ENCODE measurements at places on chromosomes 1 and 21.

DNA sequence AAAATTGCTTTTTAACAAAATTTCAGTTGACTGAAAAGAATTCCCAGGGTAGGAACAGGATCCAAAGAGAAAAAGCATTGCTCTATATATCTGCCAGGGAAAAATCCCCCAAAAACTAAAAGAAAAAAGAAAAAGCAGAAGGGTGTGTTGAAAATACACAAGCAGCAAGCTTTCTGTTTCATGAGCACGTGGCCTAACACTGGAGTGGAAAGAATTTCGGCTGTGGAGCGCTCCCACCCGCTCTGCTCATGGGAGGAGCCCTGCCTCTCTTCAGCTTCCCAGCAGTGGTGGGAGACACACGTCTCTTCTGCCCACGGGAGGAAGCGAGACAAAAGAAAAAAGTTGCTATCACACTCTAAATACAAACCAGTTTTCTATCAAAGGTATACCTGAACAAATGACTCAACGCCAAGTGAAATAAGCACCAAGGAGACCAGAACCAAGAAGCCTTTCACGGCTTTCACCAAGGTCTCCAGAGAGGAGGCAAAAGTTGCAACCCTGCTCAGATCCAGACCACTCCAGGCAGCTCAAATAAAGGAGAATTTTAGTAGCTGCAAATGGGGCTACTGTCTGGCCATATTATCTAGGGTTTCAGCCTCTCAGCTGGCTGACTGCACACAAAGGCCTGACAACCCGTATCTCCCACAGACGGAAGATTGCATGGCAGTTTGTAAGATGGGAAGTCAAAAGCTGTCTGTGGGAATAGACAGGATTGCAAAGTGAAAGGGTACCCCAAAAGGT lies 29.5 kb upstream of the ZNF496 start:
- DNase-seq = peak; percentile 66

DNA sequence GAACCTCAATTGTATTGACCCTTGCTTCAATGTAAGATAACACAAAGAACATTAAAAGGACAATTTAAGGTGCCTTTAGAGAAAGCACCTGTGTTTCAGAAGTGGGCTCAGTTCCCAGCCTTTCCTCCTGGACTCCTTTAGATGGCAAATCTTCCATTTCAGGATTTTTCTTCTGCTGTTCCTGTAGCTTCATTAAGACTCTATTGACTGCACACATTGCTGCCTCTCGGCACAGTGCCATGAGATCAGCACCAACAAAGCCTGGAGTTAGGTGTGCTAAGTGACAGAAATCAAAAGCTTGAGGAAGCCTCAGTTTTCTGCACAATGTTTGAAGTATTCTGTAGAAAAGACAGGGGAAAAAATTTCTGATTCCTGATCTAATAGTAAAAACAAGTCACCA lies 40.6 kb downstream of the NVL start:
- no peak for DNase-seq

- DNase-seq = peak; percentile 51
These were observed 88.9 kb downstream of the AK5 start for GRCh38 chr1:77370583-77371306.

DNA sequence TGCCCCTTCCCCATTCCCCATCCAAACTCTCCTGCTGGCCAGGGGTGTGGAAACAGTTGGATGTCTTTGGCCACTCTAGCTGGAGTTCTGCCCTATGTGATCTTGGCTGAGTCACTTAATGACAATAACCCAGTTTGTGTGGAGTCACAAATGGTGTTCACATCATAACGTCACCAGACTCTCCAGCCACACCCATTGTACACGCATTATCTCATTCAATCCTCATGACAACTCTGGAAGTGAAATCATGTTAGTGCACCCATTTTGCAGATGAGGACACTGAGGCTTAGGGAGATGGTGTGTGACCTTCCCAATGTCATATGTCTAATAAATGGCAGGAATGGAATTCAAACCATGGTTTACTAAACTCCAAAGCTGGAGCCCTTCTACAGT lies 1.2 kb upstream of the CDA start:
- DNase-seq = no peak

DNA sequence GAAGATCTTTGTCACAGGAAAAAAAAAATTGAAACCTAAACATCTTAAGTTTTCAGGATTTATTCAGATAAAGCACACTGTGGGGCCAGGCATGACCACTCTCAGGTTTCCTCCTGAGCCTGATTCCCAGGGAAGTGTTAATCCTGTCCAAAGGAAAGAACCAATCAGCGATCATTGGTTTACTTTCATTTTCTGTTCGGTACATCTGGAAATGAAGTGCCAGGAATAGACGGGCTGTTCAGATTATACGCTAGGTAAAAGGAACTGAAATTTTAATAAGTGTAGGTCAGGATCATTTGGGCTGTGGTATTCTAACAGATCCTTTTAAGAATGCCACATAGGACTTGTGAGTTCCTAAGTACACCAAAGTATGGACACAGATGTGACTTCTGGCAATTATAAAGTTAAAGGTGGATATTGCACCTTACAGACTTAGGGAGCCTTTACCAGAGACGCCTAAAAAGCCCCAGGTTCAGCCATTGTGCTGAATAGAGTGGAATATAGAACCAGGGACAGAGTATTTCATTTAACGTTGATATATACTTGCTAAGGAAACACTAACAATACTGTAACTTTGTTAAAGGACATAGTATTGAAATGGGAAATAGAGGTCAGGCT lies 9.3 kb upstream of the CACYBP start:
- DNase-seq = peak; percentile 80

DNA sequence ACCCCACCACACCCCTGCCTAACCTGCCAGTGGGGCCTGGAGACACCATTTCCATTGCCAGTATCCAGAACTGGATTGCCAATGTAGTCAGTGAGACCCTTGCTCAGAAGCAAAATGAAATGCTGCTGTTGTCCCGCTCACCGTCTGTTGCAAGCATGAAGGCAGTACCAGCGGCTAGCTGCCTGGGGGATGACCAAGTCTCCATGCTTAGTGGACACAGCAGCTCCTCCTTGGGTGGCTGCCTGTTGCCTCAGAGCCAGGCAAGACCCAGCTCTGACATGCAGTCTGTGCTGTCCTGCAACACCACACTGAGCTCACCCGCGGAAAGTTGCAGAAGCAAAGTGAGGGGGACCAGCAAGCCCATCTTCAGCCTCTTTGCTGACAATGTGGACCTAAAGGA lies 33.4 kb downstream of the STYXL2 start:
- DNase-seq = no peak

DNA sequence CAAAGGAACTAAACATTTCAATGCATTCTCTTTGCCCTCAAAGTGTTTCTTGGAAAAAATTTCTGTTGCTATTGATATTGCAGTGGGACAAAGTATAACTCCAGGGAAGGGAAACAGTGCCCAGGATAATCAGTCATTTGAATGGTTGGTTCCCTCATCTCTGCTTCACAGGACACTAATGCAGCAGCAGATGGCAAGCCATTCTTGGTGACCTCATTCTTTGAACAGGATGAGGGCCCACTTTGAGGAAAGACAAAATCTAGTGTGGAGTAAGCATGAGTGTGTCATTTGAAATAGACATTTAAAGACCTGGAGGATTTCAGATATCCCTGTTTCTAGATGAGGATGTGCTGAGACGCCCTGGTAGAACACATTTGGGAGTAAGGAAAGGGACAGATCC lies 32.3 kb downstream of the CHRM3 start:
- DNase-seq = no peak

GRCh38 chr1:52288286-52288685 lies 77.7 kb downstream of the CC2D1B start:
- DNase-seq = peak; percentile 17

DNA sequence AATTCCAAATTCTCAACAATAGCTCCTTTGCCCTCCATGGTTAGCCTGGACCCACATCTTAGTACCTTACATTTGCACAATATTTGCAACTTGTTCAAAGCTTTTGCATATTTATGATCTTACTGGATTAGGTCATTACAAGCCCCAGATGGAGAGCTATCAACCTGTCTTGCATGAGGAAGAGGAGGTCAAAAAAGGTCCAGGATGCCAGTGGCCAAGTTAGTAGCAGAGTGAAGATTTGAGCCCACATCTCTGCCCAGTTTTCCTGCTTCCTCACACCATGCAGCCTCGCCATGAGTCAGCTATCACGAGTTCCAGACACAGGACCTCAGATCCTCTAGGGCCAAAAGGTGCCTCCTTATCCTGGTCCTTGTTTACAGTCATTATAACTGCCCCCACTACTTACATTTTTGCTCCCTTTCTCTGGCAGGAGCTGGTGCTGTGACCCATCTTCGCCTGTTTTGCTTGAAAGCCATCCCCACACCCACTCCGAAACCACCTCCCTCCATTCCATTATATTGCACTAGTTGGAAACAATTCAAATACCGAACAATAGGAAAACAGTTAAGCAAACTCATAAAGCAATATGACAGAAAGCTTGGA lies 5.0 kb upstream of the AHCYL1 start:
- peak; percentile 61 for DNase-seq

- no peak for DNase-seq
These were observed 1.5 kb downstream of the CCN1 start for GRCh38 chr1:85581802-85582686.

DNA sequence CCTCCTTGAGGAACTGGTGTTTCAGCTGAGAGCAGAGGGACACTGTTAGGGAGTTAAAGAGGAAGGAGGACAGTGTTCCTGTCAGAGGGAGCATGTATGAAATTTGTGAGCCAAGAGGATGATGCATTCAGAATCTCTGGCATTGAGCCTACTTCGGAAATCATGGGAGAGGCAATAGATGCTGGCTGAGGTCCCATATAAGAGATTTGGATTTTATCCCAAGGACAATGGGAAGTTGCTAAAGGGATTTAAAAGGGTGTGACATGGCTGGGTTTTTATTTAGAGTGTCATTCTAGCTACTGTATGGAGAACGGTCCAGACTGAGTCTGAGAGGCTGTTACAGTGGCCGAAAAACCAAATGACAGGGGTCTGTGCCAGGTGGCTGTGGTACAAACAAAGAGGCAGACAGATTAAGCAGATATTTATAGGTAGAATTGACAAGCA lies 403.2 kb upstream of the B3GALT2 start:
- DNase-seq = no peak

GRCh38 chr1:58035523-58035922 lies 511.0 kb downstream of the OMA1 start:
- DNase-seq = peak; percentile 16

GRCh38 chr1:185917646-185918045 lies 183.5 kb downstream of the HMCN1 start:
- peak; percentile 27 for DNase-seq

All from GM03348 (cell line).